Fibroblast of the conjunctiva (primary cell): ENCODE measurements at places on chromosomes 7 and 10.

DNA sequence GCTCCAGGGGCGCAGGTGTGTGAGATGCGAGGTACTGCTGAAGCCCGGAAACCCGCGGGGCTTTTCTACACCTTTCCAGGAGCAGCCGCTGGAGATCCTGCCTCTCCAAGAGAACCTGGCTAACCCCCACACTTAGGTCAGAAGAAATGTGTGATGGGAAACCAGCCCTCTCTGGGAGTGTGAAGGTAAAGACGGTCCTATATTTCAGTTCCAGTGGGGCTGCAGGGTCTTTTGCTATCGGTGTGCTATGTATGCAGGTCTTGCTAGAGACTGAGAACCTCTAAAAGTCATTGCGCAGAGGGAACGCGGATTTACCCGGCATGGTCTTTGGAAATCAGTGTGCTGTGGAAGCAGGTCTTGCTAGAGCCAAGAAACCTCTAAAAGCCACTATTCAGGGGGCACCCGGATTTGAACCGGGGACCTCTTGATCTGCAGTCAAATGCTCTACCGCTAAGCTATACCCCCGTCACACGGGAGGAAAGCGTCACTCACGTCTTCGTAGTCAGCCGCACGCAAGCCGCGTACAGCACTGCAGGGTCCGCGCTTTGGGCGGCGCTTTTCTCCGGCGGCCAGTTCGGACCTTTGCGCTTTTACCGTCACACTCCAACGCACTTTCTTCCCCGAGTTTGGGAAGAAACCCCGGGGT is 46.0 kb downstream of the ZNF777 start:
- peak; percentile 79 for DNase-seq

DNA sequence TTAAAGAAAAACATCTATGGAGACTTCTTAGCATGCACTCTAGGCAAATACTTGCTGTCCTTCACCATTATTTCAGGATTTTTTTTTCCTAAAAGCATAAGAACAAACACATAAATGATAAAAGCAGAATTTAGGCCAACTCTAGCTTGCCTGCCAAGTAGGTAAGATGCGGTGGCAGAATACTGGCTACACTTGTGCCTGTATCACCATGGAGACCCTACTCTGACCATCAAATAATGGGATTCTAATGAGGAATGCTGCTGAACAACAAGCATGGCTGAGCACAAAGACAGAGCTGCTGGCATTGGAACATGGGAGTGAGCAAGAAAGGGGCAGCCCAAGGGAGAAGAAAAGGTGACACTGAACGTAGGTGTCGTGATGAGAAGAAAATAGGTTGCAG is 18.5 kb upstream of the TAS2R40 start:
- no peak for DNase-seq

GRCh38 chr7:116111475-116111874 is 80.9 kb upstream of the TFEC start:
- DNase-seq: no peak

DNA sequence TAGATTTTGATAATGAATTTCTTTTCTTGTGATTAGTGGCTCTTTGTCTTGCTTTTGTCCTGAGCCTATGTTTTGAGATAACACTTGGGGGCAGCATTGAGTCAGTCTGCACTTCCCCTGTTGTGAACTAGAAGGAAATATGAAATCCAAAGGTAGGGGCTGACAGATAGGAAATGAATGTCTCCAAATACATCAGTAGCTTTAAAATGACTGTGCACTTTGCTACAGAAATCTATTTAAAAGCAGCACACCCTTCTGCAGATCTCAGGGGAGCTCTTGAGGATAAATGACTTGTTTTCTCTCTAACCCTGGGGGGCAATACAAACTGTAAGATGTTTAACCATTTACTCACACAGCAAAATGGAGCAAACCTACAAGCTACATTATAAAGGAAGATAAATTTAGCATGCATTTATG is 176.0 kb upstream of the MYO3A start:
- no peak for DNase-seq

DNA sequence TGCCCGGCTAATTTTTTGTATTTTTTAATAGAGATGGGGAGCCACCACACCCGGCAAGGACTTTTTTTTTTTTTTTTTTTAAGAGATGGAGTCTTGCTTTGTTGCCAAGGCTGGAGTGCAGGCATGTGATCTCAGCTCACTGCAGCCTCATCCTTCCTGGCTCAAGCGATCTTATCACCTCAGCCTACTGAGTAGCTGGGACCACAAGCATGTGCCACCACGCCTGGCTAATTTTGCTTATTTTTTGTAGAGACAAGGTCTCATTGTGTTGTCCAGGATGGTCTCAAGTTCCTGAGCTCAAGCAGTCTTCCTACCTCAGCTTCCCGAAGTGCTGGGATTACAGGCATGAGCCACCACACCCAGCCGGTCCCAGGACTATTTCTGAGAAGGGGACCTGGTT is 9.3 kb upstream of the MCU start:
- no peak for DNase-seq

GRCh38 chr7:94687810-94688209 is 31.9 kb upstream of the SGCE start:
- no peak for DNase-seq
